ENCODE measurements at places on chromosomes 4 and X. TPM values are rescaled to one million over a fixed set of nuclear protein-coding genes. Genes with fewer than 3 reads are reported as not detected.

Gene PDLIM3
- total RNA-seq, result 4.3 TPM

Gene PRR32
- total RNA-seq, result not detected

Gene MAEA
- total RNA-seq, result 74.9 TPM

Gene C4orf54
- not detected for total RNA-seq

Gene PDE6B
- 12.4 TPM for total RNA-seq

Gene PCDH19
- total RNA-seq, result 0.20 TPM

GRCh38 chrX:46712764-46713163, 46.2 kb downstream of the SLC9A7 start:
- DNase-seq, result no peak
- H3K4me3 ChIP-seq, result no peak overlapping the region
- peaks cover 5% of the 10 kb centered on the region for H3K36me3 ChIP-seq
- no peak overlapping the region for H3K27ac ChIP-seq
- no peaks in the 10 kb centered on the region for H3K4me1 ChIP-seq
- H3K27me3 ChIP-seq, result no peaks in the 10 kb centered on the region

- H3K36me3 ChIP-seq, result no peaks in the 10 kb centered on the region
- no peaks in the 10 kb centered on the region for H3K4me1 ChIP-seq
- H3K4me3 ChIP-seq, result no peak overlapping the region
- DNase-seq, result peak; percentile 94
- H3K27ac ChIP-seq, result no peak overlapping the region
Observed at GRCh38 chr4:7101692-7102515, 34.0 kb upstream of the GRPEL1 start.

DNA sequence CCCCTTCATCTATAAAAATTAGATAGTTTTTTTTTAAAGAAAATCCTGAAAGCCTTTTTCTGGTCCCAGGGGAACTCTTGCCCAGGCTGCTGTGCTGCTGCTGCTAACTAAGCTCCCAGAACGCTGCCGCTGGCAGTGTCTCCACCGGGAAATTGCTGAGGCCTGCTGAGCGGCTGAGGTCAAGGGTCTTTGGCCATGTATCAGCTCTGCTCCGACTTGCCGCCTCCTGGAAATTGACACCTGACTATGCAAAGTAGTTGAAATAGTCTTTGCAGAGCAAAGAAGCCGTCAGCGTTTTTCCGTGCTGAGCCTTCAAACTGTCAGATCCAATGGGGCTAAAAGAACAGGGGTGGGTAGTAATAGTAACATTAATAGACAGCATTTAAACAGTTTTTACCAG, 839 bp downstream of the QDPR start:
- no peaks in the 10 kb centered on the region for H3K4me1 ChIP-seq
- no peak overlapping the region for H3K27ac ChIP-seq
- no peaks in the 10 kb centered on the region for H3K27me3 ChIP-seq
- H3K4me3 ChIP-seq, result peak overlapping the region; percentile 74
- peak; percentile 67 for DNase-seq

DNA sequence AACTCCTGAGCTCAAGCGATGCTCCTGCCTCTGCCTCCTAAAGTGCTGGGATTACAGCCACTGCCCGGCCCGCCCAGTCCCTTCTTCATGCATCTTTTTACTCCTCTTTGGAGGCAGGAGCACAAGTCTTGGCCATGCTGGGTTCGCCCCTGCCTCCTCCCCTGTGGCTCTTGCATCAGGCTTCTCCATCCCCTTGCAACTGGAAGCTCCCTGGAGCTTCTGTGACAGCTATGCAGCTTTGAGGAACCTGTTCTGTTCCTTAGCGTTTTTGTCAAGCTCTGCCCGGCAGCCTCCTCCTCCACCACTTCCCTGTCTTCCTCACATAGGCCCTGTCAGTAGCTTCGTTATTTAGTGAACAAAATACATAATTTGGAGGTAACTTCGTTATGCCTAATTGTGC, 73.9 kb downstream of the PSAPL1 start:
- H3K27me3 ChIP-seq, result peaks cover 81% of the 10 kb centered on the region
- no peak overlapping the region for H3K4me3 ChIP-seq
- H3K27ac ChIP-seq, result peak overlapping the region; percentile 52
- no peak for DNase-seq
- H3K36me3 ChIP-seq, result no peaks in the 10 kb centered on the region
- peaks cover 4% of the 10 kb centered on the region for H3K4me1 ChIP-seq

DNA sequence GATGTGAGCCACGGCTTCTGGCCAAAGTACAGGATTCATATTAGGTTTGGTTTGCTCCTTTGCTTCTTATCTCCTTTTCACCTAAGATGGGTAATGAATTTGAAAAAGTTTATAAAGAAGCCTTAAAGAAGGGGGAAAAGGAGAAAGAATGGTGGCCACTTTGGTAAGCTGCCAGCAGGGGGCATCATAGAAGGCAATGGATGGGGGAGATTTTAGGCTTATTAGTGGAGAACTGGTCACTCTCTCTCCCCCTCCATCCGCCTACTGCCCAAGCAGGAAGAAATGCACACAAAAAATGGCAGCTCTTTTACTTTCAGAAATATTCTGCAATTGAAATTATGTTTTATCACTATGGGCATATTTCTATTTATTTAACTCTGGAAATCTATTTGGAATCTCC, 32.0 kb downstream of the SPARCL1 start:
- H3K4me3 ChIP-seq, result no peak overlapping the region
- peak; percentile 75 for DNase-seq
- H3K27me3 ChIP-seq, result no peaks in the 10 kb centered on the region
- H3K27ac ChIP-seq, result no peak overlapping the region
- H3K4me1 ChIP-seq, result no peaks in the 10 kb centered on the region

- no peak overlapping the region for H3K27ac ChIP-seq
- H3K27me3 ChIP-seq, result peaks cover 49% of the 10 kb centered on the region
- no peak for DNase-seq
- no peaks in the 10 kb centered on the region for H3K36me3 ChIP-seq
Observed at GRCh38 chr4:168751263-168752225, 254.7 kb downstream of the PALLD start.

DNA sequence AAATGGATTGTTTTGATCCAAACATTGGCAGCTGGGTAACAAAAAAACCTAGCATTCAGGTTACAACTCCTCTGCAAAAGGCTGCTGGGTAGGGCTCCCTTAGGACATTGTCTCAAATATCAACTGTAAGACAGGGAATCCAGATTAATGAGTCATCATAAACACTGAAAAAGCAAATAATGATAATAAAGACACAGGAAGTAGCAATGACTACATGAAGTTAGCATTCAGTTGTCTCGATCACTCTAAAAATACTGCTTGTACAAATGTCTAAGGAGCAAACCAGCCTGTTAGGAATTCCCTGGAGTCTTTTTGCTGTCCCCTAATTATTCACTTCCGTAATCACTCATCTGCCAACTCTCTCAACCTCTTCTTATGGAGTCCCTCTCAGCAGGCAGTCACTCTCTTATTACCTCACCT, 259.2 kb downstream of the GPC3 start:
- H3K4me3 ChIP-seq, result no peak overlapping the region
- no peaks in the 10 kb centered on the region for H3K36me3 ChIP-seq
- no peak for DNase-seq
- H3K27me3 ChIP-seq, result no peaks in the 10 kb centered on the region
- no peak overlapping the region for H3K27ac ChIP-seq

DNA sequence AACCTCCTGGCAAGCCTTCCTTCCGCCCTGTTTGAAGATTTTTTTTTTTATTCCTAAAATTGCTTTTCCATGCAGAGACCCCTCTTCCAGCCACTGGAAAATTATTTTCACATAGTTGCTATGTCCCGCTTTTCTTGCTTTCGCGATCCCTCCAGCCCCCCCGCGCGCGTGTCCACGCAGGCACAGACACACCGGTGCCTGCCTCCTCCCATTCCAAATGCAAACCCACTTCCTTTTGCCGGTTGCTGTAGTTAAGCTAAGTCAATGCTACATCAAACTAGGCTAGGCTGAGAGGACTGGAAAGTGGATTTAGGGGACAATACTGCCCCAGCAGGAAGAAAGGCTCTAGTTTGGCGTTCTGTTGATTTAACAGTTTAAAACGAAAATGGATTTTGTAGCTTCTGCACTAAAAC, 111.0 kb downstream of the DHX15 start:
- peak overlapping the region; percentile 78 for H3K4me3 ChIP-seq
- no peaks in the 10 kb centered on the region for H3K4me1 ChIP-seq
- H3K27me3 ChIP-seq, result peaks cover 41% of the 10 kb centered on the region
- DNase-seq, result peak; percentile 65
- no peaks in the 10 kb centered on the region for H3K36me3 ChIP-seq
- H3K27ac ChIP-seq, result no peak overlapping the region

- H3K4me1 ChIP-seq, result no peaks in the 10 kb centered on the region
- H3K36me3 ChIP-seq, result peaks cover 74% of the 10 kb centered on the region
- no peaks in the 10 kb centered on the region for H3K27me3 ChIP-seq
- peak overlapping the region; percentile 69 for H3K27ac ChIP-seq
- peak; percentile 45 for DNase-seq
Observed at GRCh38 chr4:119498527-119498926, 130.1 kb downstream of the PDE5A start.

DNA sequence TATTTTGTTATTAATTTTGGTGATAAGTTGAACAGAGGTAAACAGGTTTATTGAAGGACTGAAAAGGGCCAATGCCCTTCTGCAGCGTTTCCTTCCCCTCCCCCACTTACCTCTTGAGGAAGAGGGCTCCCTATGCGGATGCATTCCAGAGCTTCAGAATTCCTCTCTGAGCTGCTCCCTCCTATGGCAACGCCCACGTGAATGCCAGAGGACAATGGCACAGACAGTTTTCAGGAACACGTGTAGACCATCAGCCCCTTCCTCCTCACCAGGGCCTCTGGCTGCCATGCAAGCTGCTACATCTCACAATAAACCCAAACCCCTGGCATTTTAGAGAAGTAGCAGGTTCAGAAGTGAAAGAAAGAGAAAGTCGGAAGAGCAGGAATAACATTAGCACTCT, 127.9 kb downstream of the CHRDL1 start:
- peak; percentile 86 for DNase-seq
- H3K4me3 ChIP-seq, result no peak overlapping the region
- peak overlapping the region; percentile 60 for H3K27ac ChIP-seq
- no peaks in the 10 kb centered on the region for H3K27me3 ChIP-seq
- H3K4me1 ChIP-seq, result no peaks in the 10 kb centered on the region

- H3K27ac ChIP-seq, result no peak overlapping the region
- peaks cover 3% of the 10 kb centered on the region for H3K36me3 ChIP-seq
- H3K4me1 ChIP-seq, result no peaks in the 10 kb centered on the region
- H3K27me3 ChIP-seq, result no peaks in the 10 kb centered on the region
- DNase-seq, result no peak
Observed at GRCh38 chrX:110180928-110181310, 137.0 kb downstream of the AMMECR1 start.

DNA sequence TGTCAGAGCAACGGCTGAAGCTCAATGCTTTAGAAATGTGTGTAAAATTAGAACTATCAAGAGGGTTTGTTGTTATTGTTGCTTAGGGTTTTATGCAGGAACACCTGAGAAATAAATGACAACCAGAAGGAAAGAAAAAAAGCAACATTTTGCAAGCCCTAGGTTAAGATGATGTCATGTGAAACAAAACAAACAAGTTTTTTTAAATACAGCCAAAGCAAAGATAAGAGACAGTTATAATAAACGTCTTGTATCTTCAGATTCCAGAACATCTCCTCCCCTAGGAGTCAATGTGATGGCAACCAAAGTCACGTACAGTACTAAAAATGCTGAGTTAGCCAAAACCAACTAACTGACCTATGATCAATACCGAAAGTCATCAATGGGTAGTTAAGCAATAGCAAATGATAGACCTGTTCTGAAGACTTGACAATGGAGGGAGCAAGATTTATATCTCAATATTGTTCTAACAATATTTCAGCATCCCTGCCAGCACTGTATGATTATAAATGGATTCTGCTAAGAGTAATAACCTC, 55.3 kb upstream of the NOCT start:
- no peaks in the 10 kb centered on the region for H3K36me3 ChIP-seq
- H3K27me3 ChIP-seq, result no peaks in the 10 kb centered on the region
- no peak for DNase-seq
- H3K27ac ChIP-seq, result no peak overlapping the region
- H3K4me1 ChIP-seq, result no peaks in the 10 kb centered on the region

DNA sequence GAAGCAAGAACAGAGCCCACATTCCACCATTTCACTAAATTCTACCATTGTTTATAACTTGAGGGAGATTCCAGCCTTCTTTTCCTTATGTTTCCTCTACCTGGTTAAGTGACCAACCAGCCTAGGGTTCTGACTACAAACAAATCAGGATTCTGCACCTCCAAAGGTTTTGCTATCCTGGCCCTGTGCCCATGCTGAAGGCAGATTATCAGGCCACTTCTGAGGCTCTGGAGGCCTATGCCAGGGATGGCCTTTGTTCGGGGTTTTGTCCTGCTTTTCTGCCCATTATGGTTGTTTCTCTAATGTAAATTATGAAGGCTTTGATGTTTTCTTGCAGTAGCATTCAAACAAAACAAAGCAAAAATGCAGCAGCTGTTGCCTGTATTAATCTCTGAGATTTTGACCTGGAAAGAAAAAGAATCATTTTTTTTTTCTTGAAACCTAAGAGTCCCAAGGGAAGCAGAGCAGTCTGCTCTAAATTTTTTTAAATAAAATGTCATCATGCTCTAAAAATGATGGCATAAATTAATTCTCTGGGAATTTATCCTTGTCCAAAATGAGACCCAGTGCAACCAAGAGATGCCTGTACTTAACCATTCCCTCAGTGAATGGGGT, 55.6 kb downstream of the RNF150 start:
- no peak for DNase-seq
- H3K27me3 ChIP-seq, result no peaks in the 10 kb centered on the region
- no peak overlapping the region for H3K27ac ChIP-seq
- no peak overlapping the region for H3K4me3 ChIP-seq

DNA sequence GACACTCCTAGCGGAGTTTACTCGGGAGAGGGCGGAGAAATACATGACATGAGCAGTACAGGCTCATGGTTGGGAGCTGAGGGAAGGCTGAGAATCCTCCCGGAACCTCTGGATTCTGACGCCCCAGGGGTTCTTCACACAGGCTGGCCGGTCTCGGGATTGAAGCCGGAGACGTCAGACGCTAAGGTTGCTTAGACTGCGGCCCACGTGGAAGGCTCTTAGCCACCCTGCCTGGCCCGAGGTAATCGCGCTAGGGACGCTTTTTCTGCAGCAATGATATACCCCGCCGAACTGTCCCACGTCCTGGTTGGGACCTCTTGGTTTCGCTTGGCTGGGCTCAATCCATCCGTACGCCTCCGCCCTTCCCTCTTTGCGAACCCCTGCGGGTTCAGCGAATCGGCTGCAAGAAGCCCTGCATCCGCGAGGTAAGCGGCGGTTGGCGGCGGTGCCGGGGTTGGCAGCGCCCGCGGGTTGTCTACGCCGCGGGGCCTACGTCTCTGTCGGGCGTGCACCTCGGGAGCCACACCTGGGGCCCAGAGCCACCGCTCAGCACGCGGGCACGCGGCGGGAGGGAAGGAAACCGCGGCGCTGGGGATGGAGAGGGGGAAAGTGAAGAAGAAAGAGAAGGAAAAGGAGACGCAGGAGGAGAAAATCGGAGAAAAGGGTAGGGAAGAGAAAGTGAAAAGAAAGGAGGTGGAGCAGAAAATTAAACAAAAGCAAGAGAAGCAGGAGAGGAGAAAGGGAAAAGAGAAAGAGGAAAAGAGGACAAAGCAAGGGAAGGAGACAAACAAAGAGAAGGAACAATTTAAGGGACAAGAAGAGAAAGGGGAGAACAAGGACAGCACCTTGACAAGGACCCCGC, at the start of gene ARL9:
Gene ARL9, plus strand, starts transcription at position 523 of the 862 bp plus-strand sequence. Its CDS starts 72 bp downstream, at position 595.
- H3K27me3 ChIP-seq, result peaks cover 21% of the 10 kb centered on the region
- H3K4me1 ChIP-seq, result peaks cover 2% of the 10 kb centered on the region
- H3K27ac ChIP-seq, result no peak within 1 kb of the TSS
- peaks cover 29% of the 10 kb centered on the region for H3K36me3 ChIP-seq

- DNase-seq, result no peak
- H3K27ac ChIP-seq, result no peak overlapping the region
- no peak overlapping the region for H3K4me3 ChIP-seq
- H3K4me1 ChIP-seq, result no peaks in the 10 kb centered on the region
- H3K36me3 ChIP-seq, result peaks cover 17% of the 10 kb centered on the region
- H3K27me3 ChIP-seq, result no peaks in the 10 kb centered on the region
Observed at GRCh38 chr4:150962245-150962644, 52.8 kb downstream of the LRBA start.
